ENCODE measurements at places on chromosomes 13 and 19. TPM values are rescaled to one million over a fixed set of nuclear protein-coding genes. Genes with fewer than 3 reads are reported as not detected.

DNA sequence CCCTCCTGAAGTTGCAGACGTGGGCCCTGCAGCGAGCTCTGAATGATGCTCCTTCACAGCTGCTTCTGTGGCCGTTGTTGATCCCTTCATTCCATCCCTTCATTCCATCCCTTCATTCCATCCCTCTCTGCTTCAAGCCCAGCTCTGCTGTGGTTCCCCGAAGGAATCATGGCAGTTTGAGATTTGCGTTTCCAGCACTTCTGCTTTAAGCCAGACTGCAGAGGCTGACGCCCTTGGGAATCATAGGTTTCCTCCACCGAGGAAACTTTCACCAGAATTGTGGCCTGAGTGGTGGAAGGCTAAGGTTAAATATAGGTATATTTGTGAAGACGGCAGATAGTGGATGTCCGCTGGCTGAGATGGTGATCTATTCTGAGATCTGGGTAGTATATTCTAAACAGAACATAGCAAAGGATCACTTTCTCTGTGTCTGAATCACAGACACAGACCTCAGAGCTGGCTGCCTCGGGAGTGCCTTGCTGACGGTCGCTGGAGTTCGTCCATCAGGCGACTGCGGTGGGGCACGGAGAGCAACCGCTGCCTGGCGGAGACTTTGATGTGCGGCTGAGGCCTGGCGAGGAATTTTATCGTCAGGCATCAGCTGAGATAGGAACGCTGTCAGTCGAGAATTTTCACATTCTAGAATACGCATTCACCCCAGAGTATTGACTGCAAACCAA lies 42.8 kb upstream of the DCUN1D2 start:
- DNase-seq = no peak
- no peaks in the 10 kb centered on the region for H3K4me1 ChIP-seq
- H3K4me3 ChIP-seq = no peak overlapping the region
- H3K27ac ChIP-seq = no peak overlapping the region
- H3K36me3 ChIP-seq = peaks cover 6% of the 10 kb centered on the region
- H3K27me3 ChIP-seq = no peaks in the 10 kb centered on the region

- H3K4me1 ChIP-seq = peaks cover 32% of the 10 kb centered on the region
- DNase-seq = no peak
- H3K27ac ChIP-seq = no peak overlapping the region
- H3K27me3 ChIP-seq = peaks cover 48% of the 10 kb centered on the region
Measured at GRCh38 chr19:2481466-2481865, 5.5 kb downstream of the GADD45B start.

DNA sequence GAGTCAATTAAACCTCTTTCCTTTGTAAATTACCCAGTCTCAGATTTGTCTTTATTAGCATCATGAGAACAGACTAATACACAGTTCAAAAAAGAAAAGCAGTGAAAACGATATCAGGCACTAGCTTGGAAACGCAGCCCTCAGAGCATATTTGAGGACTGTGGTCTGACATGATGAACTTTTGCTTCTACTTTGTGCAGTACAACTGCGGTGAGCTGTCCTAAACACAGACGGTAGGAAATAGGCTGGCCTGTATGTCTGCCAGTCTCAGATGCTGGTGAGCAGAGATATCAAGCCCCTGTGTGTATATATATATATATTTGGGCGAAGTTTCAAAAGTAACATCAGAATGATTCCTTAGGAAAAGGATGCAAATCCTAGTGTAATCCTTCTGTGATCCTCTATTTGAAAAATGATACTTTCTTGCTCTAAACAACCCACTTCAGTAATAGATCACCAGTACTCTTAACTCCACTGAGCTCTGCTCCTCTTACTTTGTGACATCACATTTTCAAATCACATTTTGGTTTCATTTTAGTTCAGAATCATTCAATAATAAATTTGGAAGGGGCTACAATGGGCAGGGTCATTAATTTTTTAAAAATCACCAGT lies 74.4 kb downstream of the TNFRSF19 start:
- no peak for DNase-seq
- no peaks in the 10 kb centered on the region for H3K4me1 ChIP-seq
- no peak overlapping the region for H3K27ac ChIP-seq
- H3K27me3 ChIP-seq = no peaks in the 10 kb centered on the region
- H3K36me3 ChIP-seq = no peaks in the 10 kb centered on the region
- no peak overlapping the region for H3K4me3 ChIP-seq

DNA sequence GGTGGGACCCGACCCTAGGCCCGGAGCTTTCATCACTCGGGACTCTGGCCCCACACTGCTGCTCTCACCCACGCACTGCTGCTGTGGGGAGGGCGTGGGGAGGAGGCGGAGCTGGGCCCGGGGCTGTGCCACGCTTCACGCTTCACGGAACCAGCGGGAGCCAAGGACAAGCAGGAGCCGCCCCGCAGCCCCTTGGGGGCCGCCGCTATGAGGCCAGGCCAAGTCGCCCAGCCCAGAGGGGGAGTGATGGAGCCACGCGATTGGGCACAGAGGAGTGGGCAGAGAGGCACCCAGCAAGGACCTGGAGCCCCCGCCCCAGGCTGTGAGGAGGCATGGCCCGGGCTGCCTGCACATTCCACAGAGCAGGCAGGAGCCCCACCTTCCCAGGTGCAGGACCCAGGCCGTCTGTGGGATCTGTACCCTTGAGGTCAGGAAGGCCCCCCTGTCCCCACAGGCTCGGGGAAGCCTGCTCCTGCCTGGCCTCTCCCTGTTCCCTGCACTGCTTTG lies 10.2 kb upstream of the SUPT20H start:
- no peak for DNase-seq
- no peak overlapping the region for H3K27ac ChIP-seq
- no peaks in the 10 kb centered on the region for H3K36me3 ChIP-seq
- H3K27me3 ChIP-seq = no peaks in the 10 kb centered on the region
- H3K4me1 ChIP-seq = no peaks in the 10 kb centered on the region
- no peak overlapping the region for H3K4me3 ChIP-seq

- no peaks in the 10 kb centered on the region for H3K4me1 ChIP-seq
- H3K27ac ChIP-seq = no peak overlapping the region
- H3K4me3 ChIP-seq = no peak overlapping the region
- DNase-seq = no peak
- no peaks in the 10 kb centered on the region for H3K36me3 ChIP-seq
Measured at GRCh38 chr19:29090783-29091526, 122.0 kb downstream of the UQCRFS1 start.

GRCh38 chr19:28915737-28916460 lies 297.1 kb downstream of the UQCRFS1 start:
- DNase-seq = no peak
- no peaks in the 10 kb centered on the region for H3K4me1 ChIP-seq

DNA sequence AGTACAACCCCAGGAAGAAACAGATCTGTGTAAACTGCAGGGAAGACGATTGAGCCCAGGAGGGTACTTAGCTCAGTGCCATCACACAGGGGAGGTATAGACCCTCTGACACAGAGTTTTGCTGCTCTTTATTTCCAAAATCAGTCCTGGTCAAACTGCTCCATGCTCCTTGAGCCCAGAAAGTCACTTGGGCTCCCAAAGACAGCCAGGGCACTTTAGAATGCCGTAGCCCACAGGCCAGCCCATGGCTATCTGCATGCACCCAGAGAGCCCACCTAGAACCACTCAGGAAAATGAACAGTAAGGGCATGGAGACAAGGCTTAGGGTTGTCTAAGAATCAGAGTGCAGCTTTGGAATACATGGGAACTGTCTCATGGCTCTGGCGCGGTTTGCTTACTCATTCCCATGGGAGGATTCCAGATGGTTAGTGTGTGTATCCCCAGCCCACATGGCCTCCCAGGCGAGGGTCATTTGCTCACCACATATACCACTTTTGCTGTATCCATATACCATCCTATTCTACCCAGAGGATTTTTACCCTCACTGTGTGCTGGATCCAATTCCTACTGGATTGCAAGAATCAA lies 14.7 kb upstream of the PDCD5 start:
- no peaks in the 10 kb centered on the region for H3K36me3 ChIP-seq
- no peaks in the 10 kb centered on the region for H3K4me1 ChIP-seq
- no peak for DNase-seq
- H3K27ac ChIP-seq = no peak overlapping the region
- peaks cover 4% of the 10 kb centered on the region for H3K27me3 ChIP-seq

GRCh38 chr13:41458761-41459431 lies 1.5 kb downstream of the RGCC start:
- no peak for DNase-seq
- no peaks in the 10 kb centered on the region for H3K36me3 ChIP-seq
- peaks cover 34% of the 10 kb centered on the region for H3K4me1 ChIP-seq
- peaks cover 35% of the 10 kb centered on the region for H3K27me3 ChIP-seq

GRCh38 chr13:77558016-77558415 lies 22.5 kb downstream of the SCEL start:
- H3K27ac ChIP-seq = no peak overlapping the region
- H3K4me1 ChIP-seq = no peaks in the 10 kb centered on the region
- H3K4me3 ChIP-seq = no peak overlapping the region
- H3K27me3 ChIP-seq = no peaks in the 10 kb centered on the region
- no peak for DNase-seq
- H3K36me3 ChIP-seq = no peaks in the 10 kb centered on the region

DNA sequence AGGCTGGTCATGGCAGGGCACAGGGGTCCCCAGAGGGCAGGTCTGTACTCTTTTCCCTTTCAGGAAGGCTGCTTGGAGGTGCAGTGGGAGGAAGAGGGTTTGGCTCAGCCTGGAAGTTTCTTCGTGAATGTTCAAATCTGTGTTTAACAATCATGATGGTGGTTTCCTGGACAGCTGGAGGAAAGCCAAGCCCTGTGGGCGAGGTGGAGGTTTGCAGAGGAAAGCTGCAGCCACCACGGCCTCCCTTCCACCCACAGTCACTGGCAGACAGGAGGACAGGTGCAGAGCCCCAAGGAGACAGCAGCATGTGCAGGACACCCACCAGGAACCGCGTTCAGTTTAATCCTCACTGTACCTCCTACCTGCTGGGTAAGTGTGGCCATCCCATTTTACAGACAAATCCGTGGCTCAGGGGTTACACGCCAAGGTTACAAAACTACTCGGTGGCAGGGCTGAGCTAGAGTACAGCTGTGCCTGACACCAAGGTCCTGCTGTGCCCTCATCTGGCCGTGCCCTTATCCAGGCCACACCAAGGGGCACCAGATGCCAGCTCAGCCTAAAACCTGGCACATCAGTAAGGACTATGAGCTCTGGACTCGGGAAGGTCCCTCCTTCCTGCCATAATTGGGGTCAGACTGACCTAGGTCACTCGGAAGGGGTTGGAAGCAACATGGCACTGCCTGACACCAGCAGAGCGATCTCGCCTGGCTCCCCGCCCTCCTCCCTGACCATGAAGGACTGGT lies 34.1 kb downstream of the SUGP2 start:
- DNase-seq = no peak
- peaks cover 73% of the 10 kb centered on the region for H3K36me3 ChIP-seq
- no peak overlapping the region for H3K4me3 ChIP-seq
- H3K27ac ChIP-seq = no peak overlapping the region
- no peaks in the 10 kb centered on the region for H3K4me1 ChIP-seq

DNA sequence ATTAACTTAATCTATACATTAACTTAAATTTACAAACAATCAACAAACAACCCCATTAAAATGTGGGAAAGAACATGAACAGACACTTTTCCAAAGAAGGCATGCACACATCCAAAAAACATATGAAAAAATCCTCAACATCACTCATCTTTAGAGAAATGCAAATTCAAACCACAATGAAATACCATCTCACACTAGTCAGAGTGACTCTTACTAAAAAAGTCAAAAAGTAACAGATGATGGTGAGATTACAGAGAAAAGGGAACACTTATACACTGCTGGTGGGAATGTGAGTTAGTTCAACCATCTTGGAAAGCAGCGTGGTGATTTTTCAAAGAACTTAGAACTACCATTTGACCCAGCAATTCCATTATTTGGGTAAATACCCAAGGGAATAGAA lies 759.2 kb upstream of the SLITRK1 start:
- no peaks in the 10 kb centered on the region for H3K4me1 ChIP-seq
- no peaks in the 10 kb centered on the region for H3K36me3 ChIP-seq
- no peak overlapping the region for H3K4me3 ChIP-seq
- DNase-seq = no peak
- H3K27me3 ChIP-seq = no peaks in the 10 kb centered on the region

- no peak for DNase-seq
- no peaks in the 10 kb centered on the region for H3K36me3 ChIP-seq
- no peaks in the 10 kb centered on the region for H3K27me3 ChIP-seq
- no peaks in the 10 kb centered on the region for H3K4me1 ChIP-seq
- no peak overlapping the region for H3K27ac ChIP-seq
Measured at GRCh38 chr19:34649886-34650543, 26.9 kb downstream of the SCGB2B2 start.

GRCh38 chr19:32936065-32936464 lies 35.7 kb downstream of the CEP89 start:
- no peaks in the 10 kb centered on the region for H3K27me3 ChIP-seq
- peaks cover 28% of the 10 kb centered on the region for H3K36me3 ChIP-seq
- DNase-seq = no peak
- no peak overlapping the region for H3K4me3 ChIP-seq
- H3K27ac ChIP-seq = no peak overlapping the region
- no peaks in the 10 kb centered on the region for H3K4me1 ChIP-seq

DNA sequence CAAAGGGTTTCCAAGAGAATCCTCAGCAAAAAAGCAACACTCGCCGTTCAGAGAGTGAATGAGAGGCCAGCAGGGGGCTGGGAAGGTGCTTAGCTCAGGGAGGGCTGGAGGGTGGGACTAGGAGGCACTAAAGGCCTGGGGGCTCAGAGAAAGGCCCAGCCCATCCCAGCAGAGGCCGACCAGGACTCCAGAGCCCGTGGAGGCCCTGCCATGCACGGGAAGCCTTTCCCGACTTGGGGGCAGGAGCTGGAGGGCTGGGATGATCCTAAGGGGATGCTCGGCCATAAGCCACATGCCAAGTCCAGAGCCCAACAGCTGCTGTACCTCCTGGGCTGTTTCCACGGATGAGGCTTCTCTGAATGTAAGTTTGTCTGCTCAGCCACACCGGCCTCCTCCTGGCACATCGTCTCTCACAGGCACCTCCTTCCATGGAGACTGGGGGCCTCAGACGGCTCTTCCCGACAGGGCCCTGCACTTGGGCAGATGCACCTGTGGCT lies 19.5 kb downstream of the RASA3 start:
- no peak overlapping the region for H3K4me3 ChIP-seq
- H3K4me1 ChIP-seq = peaks cover 22% of the 10 kb centered on the region
- no peaks in the 10 kb centered on the region for H3K27me3 ChIP-seq
- no peak for DNase-seq

- DNase-seq = no peak
- no peak overlapping the region for H3K27ac ChIP-seq
- H3K36me3 ChIP-seq = no peaks in the 10 kb centered on the region
- H3K4me1 ChIP-seq = no peaks in the 10 kb centered on the region
- no peaks in the 10 kb centered on the region for H3K27me3 ChIP-seq
- H3K4me3 ChIP-seq = no peak overlapping the region
Measured at GRCh38 chr13:97307882-97308624, 85.9 kb downstream of the MBNL2 start.

C5AR2 gene
- total RNA-seq = 0.52 TPM

MYPOP gene
- total RNA-seq = 1.8 TPM

PNMA8C gene
- 0.05 TPM for total RNA-seq

SYT5 gene
- total RNA-seq = 0.24 TPM

RASAL3 gene
- total RNA-seq = 30.8 TPM

CLEC4G gene
- total RNA-seq = 0.52 TPM

TYROBP gene
- 52.6 TPM for total RNA-seq

FGF22 gene
- total RNA-seq = not detected

TBXA2R gene
- 0.28 TPM for total RNA-seq
